Mesenteric fat pad (tissue), 1 donor: ENCODE measurements at places on chromosomes 13 and 19. TPM values are rescaled to one million over a fixed set of nuclear protein-coding genes. Genes with fewer than 3 reads are reported as not detected.

Gene LIM2
- not detected for total RNA-seq

Gene ZNF667
- 3.4 TPM for total RNA-seq

Gene PSPC1
- 40.3 TPM for total RNA-seq

Gene CFAP97D2
- total RNA-seq, result not detected

Gene SIGLEC12
- 1.9 TPM for total RNA-seq

Gene FCER2
- total RNA-seq, result 0.67 TPM

Gene ZNF470
- total RNA-seq, result 2.4 TPM

Gene TMEM255B
- total RNA-seq, result 22.7 TPM

- peak; percentile 95 for DNase-seq
Measured at GRCh38 chr19:39328046-39328705, 7.5 kb upstream of the LRFN1 start.

GRCh38 chr19:50333235-50333736 is 4.1 kb upstream of the KCNC3 start:
- no peak for DNase-seq
